ENCODE measurements at places on chromosomes 16 and 17.

GRCh38 chr17:44558710-44559633 lies 1.7 kb downstream of the FZD2 start:
- DNase-seq = no peak

DNA sequence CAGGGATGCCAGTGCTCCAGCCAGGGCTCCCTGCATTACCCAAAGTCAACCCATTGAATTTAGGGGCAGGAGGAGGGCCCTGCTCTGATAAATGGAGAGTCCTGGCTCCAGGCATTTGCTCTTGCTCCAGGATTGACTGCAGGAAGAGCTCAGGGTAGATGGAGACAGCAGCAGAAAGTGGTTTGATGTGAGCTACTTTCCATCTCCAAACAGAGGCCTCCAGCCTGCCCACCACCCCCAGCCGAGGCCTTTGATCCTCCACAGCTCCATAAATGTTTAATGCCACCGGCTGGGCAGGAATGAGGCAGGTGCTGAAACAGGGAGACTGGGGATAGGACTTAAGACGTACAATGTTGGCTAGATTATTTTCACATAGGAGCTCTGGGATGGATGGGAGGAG lies 4.3 kb upstream of the SEZ6 start:
- no peak for DNase-seq

GRCh38 chr16:67517661-67518423 lies 10.8 kb upstream of the RIPOR1 start:
- no peak for DNase-seq

DNA sequence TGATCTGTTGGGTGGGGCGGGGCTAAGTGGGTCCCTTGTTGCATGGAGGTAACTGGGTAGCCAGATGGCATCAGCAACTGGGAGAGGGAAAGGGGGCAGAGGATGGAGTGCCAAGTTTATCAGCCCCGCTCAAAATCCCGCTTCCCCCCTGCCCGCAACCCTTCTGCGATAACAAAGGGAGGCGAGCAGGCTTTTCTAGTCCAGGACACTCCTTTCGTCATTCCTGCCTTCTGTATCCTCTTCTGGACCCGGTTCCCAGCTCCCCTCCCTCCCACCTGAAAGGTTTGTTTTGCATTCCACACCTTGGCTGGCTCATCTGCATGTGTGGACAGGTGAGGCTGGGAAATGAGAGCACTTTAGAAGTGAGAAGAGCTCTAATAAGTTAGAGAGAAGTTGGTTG lies 53.3 kb downstream of the HLF start:
- DNase-seq = no peak

GRCh38 chr17:61986898-61987297 lies 59.1 kb upstream of the INTS2 start:
- no peak for DNase-seq

DNA sequence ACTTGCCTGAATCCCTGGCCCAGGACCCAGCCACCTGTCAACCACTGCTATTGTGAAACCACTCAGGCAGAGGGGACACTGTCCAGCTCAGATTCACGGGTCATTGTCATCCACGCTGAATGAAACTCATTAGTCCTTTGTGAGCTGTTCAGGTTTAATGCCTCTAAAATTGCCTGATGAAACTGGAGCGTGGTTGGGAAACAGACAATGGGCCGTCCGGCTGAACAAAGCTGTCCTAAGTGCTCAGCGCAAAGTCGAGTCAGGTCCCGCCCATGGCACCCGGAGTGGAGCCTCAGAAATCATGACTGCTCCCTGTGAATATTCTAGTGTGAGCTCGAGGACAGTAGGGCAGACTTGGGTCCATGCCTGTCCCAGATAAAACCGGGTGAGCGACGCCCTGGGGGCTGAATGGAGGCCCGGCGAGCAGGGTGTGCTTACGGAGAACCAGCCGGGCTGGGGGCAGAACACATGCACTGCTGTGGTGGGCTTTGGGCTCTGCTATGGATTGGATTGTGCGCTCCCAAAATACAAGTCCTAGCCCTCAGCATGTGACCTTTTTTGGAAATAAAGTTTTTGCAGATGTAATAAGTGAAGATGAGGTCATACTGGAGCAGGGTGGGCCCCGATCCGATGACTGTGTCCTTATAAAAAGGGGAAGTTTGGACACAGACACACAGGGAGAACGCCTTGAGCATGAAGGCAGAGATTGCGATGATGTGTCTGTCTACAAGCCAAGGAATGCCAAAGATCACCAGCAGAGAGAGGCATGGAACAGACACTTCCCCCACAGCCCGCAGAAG lies 12.9 kb upstream of the CMIP start:
- DNase-seq = no peak

DNA sequence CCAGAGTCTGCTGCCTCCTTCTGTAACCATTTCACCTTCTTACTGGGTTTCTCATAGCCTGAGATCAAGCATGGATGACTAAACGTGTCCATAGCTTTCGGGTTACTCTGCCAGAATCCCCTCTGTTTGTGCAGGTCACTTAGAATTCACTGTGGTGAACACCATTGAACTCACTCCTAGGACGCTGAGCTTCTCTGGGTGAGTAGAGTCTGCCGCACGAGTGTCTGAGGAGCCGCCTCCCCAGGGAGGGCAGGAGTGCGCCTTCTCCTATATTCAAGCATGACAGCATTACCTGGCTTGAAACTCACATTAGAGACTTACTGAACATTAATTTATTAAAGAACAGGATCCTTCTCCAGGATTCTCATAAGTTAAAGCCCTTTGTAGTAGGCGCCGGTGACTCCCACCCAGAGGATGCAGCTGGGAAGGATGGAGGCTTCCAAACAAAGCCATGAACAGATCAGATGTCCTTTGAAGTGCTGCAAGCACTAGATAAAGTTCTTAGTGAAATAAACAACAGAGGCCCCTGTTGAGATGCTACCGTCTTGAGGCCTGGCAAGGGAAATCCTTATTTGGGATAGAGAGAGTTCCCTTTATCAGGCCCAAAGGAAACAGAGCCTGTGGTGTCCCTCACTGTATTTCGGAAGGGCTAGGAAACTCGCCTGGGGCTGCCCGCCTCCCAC lies 144.6 kb upstream of the PLCG2 start:
- DNase-seq = no peak

Measured in urothelium cell line (cell line).